Daoy (cell line): ENCODE measurements at places on chromosomes 11 and 22. TPM values are rescaled to one million over a fixed set of nuclear protein-coding genes. Genes with fewer than 3 reads are reported as not detected.

CAPN5 gene
- 2.7 and 5.5 TPM in 2 replicates for total RNA-seq

MPEG1 gene
- not detected in 2 replicates for total RNA-seq

TSSK2 gene
- total RNA-seq: not detected in 2 replicates

RAC2 gene
- 40.5 and 59.0 TPM in 2 replicates for total RNA-seq

APOL3 gene
- 9.6 and 19.0 TPM in 2 replicates for total RNA-seq

CCDC188 gene
- total RNA-seq: 0.51 TPM in 1 of 2 replicates, not detected in the other

POU2AF3 gene
- total RNA-seq: not detected in 2 replicates

LRRC32 gene
- total RNA-seq: 0.18 and 0.29 TPM in 2 replicates

USH1C gene
- total RNA-seq: not detected in 2 replicates

ARHGEF17 gene
- 4.7 and 6.0 TPM in 2 replicates for total RNA-seq

NEFH gene
- 0.11 TPM in 1 of 2 replicates, not detected in the other for total RNA-seq

FXYD6 gene
- 15.8 and 15.9 TPM in 2 replicates for total RNA-seq

FAM111A gene
- 62.6 and 66.0 TPM in 2 replicates for total RNA-seq

RIMBP3C gene
- total RNA-seq: 1.2 TPM in 1 of 2 replicates, not detected in the other

CASP1 gene
- total RNA-seq: 6.2 and 9.3 TPM in 2 replicates

PLAAT2 gene
- 4.1 TPM in 1 of 2 replicates, not detected in the other for total RNA-seq

LUZP2 gene
- total RNA-seq: not detected in 2 replicates

OTOG gene
- total RNA-seq: not detected in 2 replicates

TBCEL gene
- total RNA-seq: 6.7 and 11.2 TPM in 2 replicates

BBOX1 gene
- not detected in 2 replicates for total RNA-seq
